ENCODE measurements at places on chromosomes 4 and X.

- no peak for DNase-seq
Measured at GRCh38 chr4:107996949-107997788, 7.5 kb downstream of the HADH start.

- no peak for DNase-seq
Measured at GRCh38 chr4:36165631-36166005, 78.7 kb downstream of the ARAP2 start.

GRCh38 chrX:5163663-5164062, 1065.0 kb downstream of the NLGN4X start:
- no peak for DNase-seq

- no peak for DNase-seq
Measured at GRCh38 chr4:15443371-15444160, 15.7 kb downstream of the C1QTNF7 start.

DNA sequence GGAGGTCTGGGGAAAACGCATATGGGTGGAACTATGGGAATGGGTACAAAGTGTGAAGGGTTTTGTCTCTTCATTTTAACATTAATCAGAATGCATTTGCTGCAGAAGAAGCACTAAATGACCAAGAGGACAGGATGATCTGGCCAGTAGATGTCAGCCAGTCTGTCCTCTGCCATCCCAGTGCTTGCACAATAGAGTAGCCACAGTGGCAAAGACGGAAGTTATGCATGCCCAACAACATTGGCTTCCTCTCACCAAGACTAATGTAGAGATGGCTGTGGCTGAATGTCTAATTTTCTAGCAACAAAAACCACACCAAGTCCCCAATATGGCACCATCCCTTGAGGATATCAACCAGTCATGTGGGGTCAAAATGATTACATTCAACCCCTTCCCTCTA, 45.0 kb upstream of the ARHGEF6 start:
- no peak for DNase-seq

DNA sequence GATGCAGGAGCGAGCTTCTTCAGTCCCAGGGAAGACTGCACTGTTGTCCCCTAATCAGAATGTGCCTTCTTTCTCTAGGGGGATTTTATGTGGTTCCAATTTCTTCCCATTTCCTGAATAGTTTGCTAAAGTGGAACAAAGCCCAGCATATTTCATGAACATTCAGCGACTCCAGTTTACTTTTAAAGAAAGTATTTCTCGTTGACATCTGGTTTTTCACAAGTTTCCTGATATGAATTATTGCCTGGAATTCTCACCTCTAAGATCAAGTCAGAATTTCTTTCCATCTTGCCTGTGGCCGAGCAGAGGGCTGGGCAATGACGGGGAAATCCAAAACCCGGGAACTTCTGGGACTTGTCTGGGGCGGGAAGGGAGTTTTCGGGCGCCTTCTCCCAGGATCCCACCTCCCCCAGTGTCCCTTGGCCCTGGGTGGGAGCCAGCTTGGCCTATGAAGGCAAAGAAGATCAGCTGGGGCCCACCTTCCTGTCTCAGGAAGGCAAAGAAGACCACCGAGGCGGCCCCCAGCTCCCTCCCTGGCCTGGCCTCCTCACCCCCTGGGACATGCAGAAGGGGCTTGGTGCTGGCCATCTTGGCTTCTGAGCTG, 15.4 kb downstream of the SORCS2 start:
- no peak for DNase-seq

DNA sequence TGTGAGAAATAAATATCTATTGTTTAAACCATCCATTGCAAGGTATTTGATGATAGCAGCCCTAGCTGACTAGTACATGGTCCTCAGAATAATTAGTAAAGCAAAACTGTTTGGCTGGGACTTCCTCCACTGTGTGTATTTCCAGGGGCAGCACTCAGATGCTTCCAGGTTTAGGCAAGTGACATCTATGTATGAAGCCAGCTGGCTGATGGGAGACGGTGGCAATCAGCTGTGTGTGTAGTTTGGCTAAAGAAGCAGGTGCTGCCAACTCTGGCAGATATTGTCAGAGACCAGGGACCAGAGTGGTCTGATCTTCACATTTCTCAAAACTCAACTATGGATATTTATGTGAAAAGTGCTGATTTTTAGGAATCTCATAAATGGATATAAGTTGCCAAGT, 19.1 kb downstream of the HS3ST1 start:
- no peak for DNase-seq

DNA sequence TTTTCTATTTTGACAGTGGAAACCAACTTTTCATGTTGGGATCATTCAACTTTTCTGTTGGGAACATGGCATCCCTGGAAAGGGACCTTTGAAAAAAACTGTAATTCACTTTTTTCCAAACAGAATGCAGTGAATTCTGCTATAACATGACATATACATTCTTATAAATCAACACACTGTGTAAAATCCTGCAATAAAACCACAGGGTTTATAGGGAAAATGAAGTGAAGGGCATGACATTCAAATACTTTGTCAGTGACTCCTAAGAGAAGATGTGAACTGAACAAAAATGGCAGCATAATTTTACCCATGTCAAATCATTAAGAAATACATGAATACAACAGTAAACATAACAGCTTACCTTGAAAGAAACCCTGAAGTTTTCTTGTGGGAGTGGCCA, 264.5 kb upstream of the ANKRD50 start:
- DNase-seq = no peak

- DNase-seq = no peak
Measured at GRCh38 chrX:42109428-42109827, 186.1 kb upstream of the CASK start.

- DNase-seq = no peak
Measured at GRCh38 chrX:117713411-117713810, 403.2 kb downstream of the KLHL13 start.

DNA sequence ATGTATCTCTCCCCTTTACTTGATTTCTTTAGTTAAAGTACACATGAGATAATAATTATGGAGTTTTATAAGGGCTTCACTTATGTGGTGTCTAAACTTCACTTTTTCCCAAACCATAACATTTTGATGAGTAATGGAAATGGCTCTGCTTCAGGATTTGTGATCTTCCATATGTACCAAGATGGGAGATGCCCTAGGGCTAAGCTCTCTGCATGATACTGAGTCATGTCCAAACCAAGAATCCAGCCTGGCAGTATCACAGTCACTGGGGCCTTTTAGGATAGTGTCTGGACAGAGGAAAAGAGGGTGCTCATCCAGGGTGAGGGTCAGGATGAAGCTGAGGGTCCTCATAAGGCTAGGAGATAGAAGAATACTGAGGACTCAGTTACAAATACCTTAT, 47.9 kb upstream of the PAGE3 start:
- DNase-seq = no peak

GRCh38 chrX:103002576-103002975, 61.4 kb downstream of the BEX1 start:
- DNase-seq = no peak

GRCh38 chrX:63754136-63754859, 30.7 kb downstream of the ARHGEF9 start:
- DNase-seq = peak; percentile 47

DNA sequence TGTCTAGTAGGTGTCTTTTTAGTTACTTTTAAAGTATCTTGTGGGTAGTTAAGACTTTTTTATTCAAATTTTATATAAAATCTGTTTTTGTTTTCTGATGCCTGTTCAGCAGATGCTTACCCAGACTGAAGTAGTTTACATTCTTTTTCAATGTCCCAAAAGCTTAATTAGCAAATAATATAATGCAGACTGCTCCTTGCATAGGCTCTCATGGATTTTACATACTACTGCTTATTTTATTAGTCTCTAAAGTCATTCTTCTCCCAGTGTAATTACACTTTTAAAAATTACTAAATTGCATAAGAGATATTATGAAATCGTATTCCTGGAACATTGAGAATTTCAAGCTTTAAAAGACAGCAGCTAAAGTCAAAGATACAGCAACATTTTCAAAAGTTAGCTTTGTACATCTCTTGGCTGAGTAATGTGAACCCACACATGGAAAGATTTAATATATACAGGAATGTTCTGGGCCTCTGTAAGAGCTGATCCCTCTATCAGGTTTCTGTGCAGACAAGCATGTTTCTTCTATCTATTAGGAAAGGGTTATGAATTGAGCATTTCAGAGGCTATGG, 148.4 kb upstream of the SPRY1 start:
- DNase-seq = no peak

- DNase-seq = no peak
Measured at GRCh38 chrX:123835661-123836371, 24.0 kb upstream of the XIAP start.

GRCh38 chrX:109926118-109926517, 76.8 kb upstream of the TMEM164 start:
- no peak for DNase-seq

GRCh38 chr4:47852136-47852535, 14.3 kb upstream of the CORIN start:
- DNase-seq = no peak
